ENCODE measurements at places on chromosomes 3 and 15.

DNA sequence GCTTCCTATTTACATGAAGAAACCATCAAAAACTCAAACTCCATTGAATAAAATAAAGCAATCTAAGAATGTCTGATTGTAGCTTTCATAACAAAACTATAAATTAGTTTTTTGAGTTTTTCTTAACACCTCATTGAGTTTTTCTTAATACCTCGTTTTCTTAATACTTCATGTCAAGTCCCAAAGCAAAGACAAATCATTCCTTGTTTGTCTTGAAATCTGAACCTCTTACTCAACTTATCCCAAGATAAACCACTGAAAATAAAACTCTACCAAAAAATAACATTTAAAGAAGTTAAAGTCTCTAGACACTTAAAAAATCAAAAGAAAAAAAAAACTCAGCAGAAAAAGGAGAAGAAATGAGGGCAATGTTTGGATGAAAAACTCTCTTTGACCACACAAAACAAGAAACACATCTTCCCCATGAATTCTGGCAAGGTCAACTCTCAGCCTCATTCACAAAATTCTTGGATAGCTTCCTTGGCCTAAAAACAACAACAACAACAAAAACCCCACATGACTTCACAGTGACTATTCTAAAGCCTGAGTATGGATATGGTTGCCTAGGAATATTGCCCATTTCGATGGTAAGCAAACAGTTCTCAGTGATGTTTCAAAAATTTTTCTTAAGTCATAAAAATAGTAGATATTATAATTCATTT lies 38.2 kb downstream of the TMCC1 start:
- DNase-seq = no peak

- DNase-seq = no peak
Measured at GRCh38 chr3:141471160-141471559, 15.7 kb upstream of the RASA2 start.

- DNase-seq = no peak
Measured at GRCh38 chr3:178508443-178508825, 27.8 kb upstream of the KCNMB2 start.

GRCh38 chr3:27718459-27718858 lies 3.7 kb downstream of the EOMES start:
- DNase-seq = no peak
